PC-9 (cell line): ENCODE measurements at places on chromosomes 5 and 9. TPM values are rescaled to one million over a fixed set of nuclear protein-coding genes. Genes with fewer than 3 reads are reported as not detected.
A peak's percentile ranks its signal among the peaks of the same experiment; 100 is the strongest.

DNA sequence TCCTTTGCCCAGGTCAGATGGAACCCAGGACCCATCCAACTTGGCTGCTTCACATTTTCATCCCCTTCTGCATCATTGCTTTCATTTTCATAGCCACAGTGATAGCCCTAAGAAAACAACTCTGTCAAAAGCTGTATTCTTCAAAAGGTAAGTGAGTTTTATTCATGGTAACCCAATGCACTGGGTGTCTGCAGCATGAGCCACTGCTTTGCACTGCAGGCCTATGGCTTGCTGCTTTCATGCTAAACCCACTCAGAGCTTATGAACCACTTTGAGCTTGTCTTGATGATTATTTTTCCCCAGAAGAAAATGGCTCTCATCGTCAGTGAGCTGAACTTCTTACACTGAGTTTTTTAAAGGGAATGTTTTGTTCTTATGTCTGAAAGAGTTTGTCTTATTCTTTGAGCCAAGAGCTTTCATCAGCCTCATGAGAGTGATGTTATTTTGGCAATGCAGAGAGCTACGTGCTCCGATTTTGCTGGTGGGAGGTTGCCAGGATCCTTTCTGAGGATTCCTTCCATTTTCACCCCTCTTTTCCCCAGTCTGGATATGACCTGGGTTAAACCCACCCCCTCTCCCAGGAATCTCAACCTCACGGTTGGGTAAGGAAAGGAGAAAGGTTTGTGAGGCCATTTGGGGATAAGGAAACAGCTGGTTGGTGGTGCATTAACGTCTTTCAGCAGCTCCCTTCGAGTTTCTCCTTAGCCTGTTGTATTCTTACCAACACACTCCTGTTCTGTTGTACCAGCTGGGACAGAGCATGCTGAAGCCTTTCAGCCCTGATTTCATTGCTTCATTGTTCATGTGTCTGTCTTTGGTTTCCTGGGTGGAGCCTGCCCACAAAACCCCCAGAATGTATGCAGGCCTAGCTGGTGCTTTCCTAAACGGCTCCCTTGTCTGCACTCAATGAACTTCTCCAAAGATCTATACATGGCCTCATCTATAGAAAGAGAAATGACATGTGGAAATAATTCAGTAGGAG, 47.6 kb downstream of the PDCD1LG2 start:
- no peaks in the 10 kb centered on the region for H3K36me3 ChIP-seq
- no peaks in the 10 kb centered on the region for H3K27me3 ChIP-seq
- peaks cover 13% of the 10 kb centered on the region for H3K4me1 ChIP-seq
- no peak overlapping the region for H3K4me3 ChIP-seq

FREM1 gene
- 0.17 and 0.45 TPM in 2 replicates for total RNA-seq

GRCh38 chr9:7844242-7844641, 44.7 kb upstream of the DMAC1 start:
- no peak overlapping the region for H3K4me3 ChIP-seq
- H3K36me3 ChIP-seq: no peaks in the 10 kb centered on the region
- no peaks in the 10 kb centered on the region; the same call in 1 of the 2 replicates for H3K27me3 ChIP-seq
- DNase-seq: no peak
- no peak overlapping the region for H3K27ac ChIP-seq

GRCh38 chr5:172904643-172905345, 54.4 kb upstream of the RPL26L1 start:
- peak; percentile 98 for DNase-seq
- H3K36me3 ChIP-seq: no peaks in the 10 kb centered on the region
- peak overlapping the region; percentile 30; the same call in 1 of the 2 replicates for H3K4me3 ChIP-seq

GRCh38 chr9:92463984-92464383, 18.3 kb downstream of the ASPN start:
- H3K27ac ChIP-seq: no peak overlapping the region
- H3K4me3 ChIP-seq: no peak overlapping the region
- H3K4me1 ChIP-seq: no peaks in the 10 kb centered on the region
- DNase-seq: no peak

- peak overlapping the region; percentile 19; the same call in 1 of the 2 replicates for H3K4me3 ChIP-seq
- no peaks in the 10 kb centered on the region for H3K27me3 ChIP-seq
- H3K4me1 ChIP-seq: peaks cover 64% of the 10 kb centered on the region
- no peaks in the 10 kb centered on the region for H3K36me3 ChIP-seq
These were observed 190.6 kb upstream of the MSX2 start for GRCh38 chr5:174533751-174534241.

FABP6 gene
- 1.7 and 5.7 TPM in 2 replicates for total RNA-seq

DNA sequence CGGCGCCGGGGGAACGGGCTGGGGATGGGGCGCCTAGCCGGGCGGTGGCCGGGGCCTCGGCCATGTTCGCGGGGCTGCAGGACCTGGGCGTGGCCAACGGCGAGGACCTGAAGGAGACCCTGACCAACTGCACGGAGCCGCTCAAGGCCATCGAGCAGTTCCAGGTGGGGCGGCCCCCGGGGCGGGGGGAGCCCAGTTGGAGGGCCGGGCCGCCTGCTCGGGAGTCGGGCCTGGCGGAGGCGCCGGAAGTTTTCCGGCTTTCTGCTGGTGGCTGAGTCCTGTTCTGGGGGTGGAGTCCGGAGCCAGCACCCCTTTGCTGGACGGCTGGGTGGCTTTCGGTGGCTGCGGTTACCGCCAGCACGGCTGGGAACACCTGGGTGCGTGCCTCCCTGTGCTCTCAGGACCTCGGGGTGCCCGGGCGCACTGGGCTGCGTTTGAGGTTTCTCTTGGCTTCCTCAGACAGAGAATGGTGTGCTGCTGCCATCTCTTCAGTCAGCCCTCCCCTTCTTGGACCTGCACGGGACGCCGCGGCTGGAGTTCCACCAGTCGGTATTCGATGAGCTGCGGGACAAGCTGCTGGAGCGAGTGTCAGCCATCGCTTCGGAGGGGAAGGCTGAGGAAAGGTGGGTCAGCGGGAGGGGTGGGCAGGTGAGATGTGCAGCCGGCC, 454 bp downstream of the NELFB start:
- no peak for DNase-seq
- 0 out of 2 replicates have a peak overlapping the region, but pooled peaks have one; percentile 37 for H3K27ac ChIP-seq
- H3K36me3 ChIP-seq: no peaks in the 10 kb centered on the region
- H3K4me1 ChIP-seq: peaks cover 22% of the 10 kb centered on the region
- peak overlapping the region; percentile 92 for H3K4me3 ChIP-seq

ANKRD18B gene
- 4.6 and 6.9 TPM in 2 replicates for total RNA-seq

- no peaks in the 10 kb centered on the region for H3K4me1 ChIP-seq
- H3K4me3 ChIP-seq: no peak overlapping the region
- H3K27me3 ChIP-seq: no peaks in the 10 kb centered on the region
- no peaks in the 10 kb centered on the region for H3K36me3 ChIP-seq
These were observed 101.7 kb upstream of the MYO10 start for GRCh38 chr5:17037751-17038150.

PRUNE2 gene
- 0.20 TPM in 1 of 2 replicates, not detected in the other for total RNA-seq

ZFP37 gene
- total RNA-seq: 0.81 and 0.90 TPM in 2 replicates

DNA sequence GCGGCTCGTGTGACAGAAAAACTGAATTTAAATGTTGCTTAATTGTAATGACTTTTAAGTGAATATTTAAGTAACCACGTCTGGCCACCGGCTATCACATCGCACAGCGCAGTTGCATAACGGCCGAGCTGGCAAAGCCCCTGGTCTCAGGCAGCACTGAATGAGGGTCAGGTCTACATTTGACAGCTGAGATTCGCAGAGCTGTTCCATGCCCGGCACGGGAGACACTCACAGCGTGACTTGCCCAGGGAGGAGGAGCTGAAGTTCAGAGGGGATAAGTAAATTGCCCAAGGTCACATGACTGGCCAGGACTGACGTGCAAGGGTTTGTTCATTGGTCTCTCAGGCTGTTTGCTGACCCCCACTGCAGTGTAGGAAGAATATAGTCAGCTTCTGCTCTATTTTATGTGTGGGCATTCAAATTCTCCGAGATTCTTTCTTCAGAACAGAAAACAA, 17.4 kb upstream of the COL5A1 start:
- H3K27ac ChIP-seq: no peak overlapping the region
- H3K36me3 ChIP-seq: no peaks in the 10 kb centered on the region
- H3K4me3 ChIP-seq: no peak overlapping the region
- DNase-seq: no peak
- peaks cover 6% of the 10 kb centered on the region for H3K27me3 ChIP-seq

DNA sequence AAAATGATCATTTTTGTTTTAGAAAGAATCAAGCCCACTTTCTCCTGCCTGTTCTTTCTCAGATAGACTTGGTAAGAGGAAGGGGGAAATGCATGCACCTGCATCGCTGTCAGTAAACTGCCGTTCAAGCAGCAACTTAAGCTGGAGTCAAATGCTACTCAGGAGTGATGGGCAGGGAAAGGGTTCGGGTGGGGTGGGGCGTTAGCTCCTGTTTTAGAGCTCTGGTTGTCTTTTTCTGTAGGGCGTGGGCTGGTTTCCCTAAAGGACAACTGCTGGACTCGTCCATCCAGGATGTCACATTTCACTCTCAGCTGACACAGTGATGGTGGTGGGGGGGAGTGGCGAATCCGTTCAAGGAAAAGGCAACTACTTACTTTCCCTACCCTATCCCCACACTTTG, 75.0 kb downstream of the NDFIP1 start:
- no peak for DNase-seq
- H3K4me3 ChIP-seq: no peak overlapping the region
- H3K27me3 ChIP-seq: no peaks in the 10 kb centered on the region
- no peaks in the 10 kb centered on the region for H3K36me3 ChIP-seq

CTXN3 gene
- total RNA-seq: not detected in 2 replicates

DNA sequence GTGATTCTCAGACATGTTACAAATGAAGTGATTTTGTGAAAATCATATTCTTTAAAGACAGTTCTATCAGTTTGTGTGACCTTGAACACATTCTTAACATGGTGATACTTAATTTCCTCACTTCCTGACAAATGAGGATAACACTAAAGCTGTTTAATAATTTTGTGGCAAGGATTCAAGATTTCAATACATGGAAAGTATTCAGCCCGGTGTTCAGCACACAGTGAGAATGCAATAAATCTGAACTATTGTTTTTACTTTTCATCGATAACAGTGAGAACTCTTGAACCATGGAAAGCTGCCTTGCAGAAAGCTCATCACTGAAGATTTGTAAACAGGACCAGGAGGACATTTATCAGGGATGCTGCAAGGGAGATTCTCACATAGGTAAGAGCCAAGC, 57.1 kb upstream of the C5orf46 start:
- no peaks in the 10 kb centered on the region for H3K27me3 ChIP-seq
- H3K36me3 ChIP-seq: no peaks in the 10 kb centered on the region
- H3K4me3 ChIP-seq: no peak overlapping the region
- H3K27ac ChIP-seq: no peak overlapping the region

- no peaks in the 10 kb centered on the region for H3K4me1 ChIP-seq
- H3K27ac ChIP-seq: no peak overlapping the region
- no peaks in the 10 kb centered on the region for H3K36me3 ChIP-seq
- H3K4me3 ChIP-seq: no peak overlapping the region
These were observed 521.0 kb upstream of the CHD1 start for GRCh38 chr5:99449786-99450185.

EMB gene
- 11.6 and 11.8 TPM in 2 replicates for total RNA-seq

LCN9 gene
- total RNA-seq: not detected in 2 replicates

GRCh38 chr5:52481851-52482250, 305.9 kb upstream of the ITGA1 start:
- H3K36me3 ChIP-seq: no peaks in the 10 kb centered on the region
- H3K27ac ChIP-seq: no peak overlapping the region
- no peak overlapping the region for H3K4me3 ChIP-seq
- H3K27me3 ChIP-seq: no peaks in the 10 kb centered on the region
- no peaks in the 10 kb centered on the region for H3K4me1 ChIP-seq

NTNG2 gene
- not detected in 2 replicates for total RNA-seq

DNA sequence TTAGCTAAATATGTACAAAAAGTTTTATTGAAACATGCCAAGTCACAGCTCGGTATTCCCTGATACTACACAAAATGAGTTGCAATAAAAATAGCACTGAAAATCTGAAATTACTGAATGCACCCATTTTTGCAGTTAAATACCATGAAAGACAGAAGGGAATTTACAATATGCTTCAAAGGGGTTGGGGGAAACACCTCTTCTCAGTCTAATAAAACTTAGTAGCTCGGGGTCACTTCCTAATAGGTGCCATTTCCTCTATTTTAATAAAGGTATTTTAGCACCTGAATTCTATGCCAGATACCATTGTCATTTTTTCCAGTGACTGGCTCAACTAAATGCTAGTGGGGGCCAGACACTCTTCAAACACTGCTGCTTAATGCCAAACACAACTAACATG, 204.1 kb upstream of the MEF2C start:
- H3K36me3 ChIP-seq: no peaks in the 10 kb centered on the region
- no peak for DNase-seq
- H3K27ac ChIP-seq: no peak overlapping the region
- no peaks in the 10 kb centered on the region for H3K27me3 ChIP-seq
- no peaks in the 10 kb centered on the region for H3K4me1 ChIP-seq

LECT2 gene
- not detected in 2 replicates for total RNA-seq
